Astrocyte of the spinal cord (primary cell): ENCODE measurements at places on chromosomes 4 and X.

- DNase-seq = no peak
These were observed 159.9 kb upstream of the SLIT2 start for GRCh38 chr4:20091781-20092180.

GRCh38 chr4:78845472-78845871 lies 69.3 kb downstream of the BMP2K start:
- DNase-seq = no peak

GRCh38 chr4:157824021-157824420 lies 348.8 kb downstream of the GASK1B start:
- no peak for DNase-seq

GRCh38 chr4:40255393-40256281 lies 58.8 kb downstream of the RHOH start:
- DNase-seq = peak; percentile 98

GRCh38 chr4:54225598-54226403 lies 3.3 kb upstream of the PDGFRA start:
- DNase-seq = peak; percentile 16

- no peak for DNase-seq
These were observed 510.1 kb downstream of the GALNTL6 start for GRCh38 chr4:172323288-172323687.

GRCh38 chr4:157787618-157788017 lies 385.2 kb downstream of the GASK1B start:
- DNase-seq = no peak

GRCh38 chrX:3141031-3141430 lies 99.8 kb downstream of the ARSF start:
- peak; percentile 29 for DNase-seq

- DNase-seq = peak; percentile 9
These were observed 420.9 kb upstream of the INTU start for GRCh38 chr4:127211650-127212560.

GRCh38 chr4:186236126-186236525 lies 8.8 kb downstream of the KLKB1 start:
- DNase-seq = no peak

DNA sequence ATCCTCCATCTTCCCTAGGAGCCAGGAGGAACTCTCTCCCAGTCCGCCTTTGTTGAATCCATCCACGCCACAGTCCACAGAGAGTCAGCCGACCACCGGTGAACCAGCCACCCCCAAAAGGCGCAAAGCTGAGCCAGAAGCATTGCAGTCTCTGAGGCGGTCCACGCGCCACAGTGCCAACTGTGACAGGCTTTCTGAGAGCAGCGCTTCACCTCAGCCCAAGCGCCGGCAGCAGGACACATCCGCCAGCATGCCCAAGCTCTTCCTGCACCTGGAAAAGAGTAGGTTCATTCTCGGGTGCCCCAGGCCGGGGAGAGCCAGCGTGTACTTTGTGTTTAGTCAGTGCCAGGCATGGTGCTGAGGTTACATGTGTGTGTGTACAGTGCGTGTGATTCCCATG lies 7.4 kb downstream of the MSL3 start:
- DNase-seq = no peak

DNA sequence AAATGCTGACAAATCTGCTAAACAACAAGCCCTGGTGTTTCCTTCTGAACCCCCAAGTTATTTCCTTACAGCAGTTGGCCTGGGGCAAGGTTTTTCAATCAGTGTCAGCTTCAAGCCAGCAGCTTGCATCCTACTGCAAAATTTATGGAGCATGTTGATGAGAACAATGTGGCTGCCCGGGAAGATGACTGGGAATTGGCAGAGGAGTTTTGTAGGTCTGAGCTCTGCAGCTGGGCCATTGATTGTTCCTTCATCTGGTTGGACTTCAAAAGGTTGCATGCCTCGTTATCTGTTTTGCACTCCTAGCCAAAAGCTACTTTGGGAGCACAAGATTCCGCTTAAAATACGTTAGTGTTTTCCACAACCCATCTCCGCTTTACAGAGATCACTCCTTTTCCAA lies 1030.3 kb upstream of the LCORL start:
- no peak for DNase-seq

DNA sequence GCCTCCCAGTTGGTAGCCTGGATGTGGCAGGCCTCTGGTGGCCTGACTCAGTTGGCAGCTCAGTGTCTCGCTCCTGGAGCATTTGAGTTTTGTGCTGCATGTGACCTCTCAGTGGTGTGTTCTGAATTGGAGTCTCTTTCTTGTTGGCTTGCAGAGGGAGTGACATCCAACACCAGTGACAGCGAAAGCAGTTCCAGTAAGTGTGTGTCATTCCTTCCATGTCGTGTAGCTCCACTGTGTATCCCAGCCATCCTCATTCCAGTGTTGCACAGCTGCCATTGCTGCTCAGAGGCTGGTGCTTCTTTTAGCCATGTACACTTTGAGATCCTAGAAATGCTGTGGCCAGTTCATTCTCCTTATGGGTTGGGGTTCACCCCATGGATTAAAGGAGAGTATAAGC lies 52.4 kb downstream of the DLG3 start:
- no peak for DNase-seq

- no peak for DNase-seq
These were observed 99.6 kb upstream of the PTCHD1 start for GRCh38 chrX:23235051-23235450.

DNA sequence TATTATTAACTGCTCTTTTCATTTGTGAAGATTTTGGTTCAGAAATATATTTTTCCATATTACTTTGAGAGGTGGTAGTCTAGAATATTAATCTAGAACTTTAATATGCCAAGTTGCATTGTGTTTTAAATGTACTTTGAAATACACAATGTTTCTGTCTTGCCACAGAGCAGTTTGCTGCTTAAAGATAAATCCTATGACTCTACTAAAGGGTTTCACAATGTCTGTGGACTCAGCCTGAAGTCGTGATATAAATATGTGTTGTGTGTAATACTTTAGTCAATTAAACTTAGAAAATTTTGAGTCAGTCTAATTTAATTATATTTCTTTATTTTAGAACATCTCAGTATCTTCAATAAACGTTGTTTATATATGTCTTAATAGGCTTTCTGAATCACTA lies 1771.7 kb upstream of the PCDH7 start:
- no peak for DNase-seq

DNA sequence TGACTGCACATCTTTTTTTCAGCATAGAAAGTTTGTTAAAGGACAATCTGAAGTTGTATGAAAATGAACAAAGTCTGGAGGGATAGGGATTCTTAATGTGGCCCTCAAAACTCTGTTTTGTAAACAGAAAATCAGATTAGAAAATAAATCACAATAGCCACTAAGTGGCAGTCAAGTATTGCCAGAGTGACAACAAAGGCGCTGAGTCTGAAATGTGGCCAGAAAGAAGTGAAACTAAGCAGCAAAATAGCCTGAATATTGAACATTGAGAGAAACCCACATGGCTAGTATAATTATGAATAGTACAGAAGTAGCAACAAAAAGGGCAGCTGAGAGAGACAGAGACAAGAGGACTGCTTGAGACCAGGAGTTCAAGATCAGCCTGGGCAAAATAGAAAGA lies 81.1 kb upstream of the CT45A1 start:
- DNase-seq = no peak

- no peak for DNase-seq
These were observed 4.8 kb downstream of the ANXA10 start for GRCh38 chr4:168097161-168097560.

- no peak for DNase-seq
These were observed 221.9 kb downstream of the LHFPL1 start for GRCh38 chrX:112457788-112458187.

DNA sequence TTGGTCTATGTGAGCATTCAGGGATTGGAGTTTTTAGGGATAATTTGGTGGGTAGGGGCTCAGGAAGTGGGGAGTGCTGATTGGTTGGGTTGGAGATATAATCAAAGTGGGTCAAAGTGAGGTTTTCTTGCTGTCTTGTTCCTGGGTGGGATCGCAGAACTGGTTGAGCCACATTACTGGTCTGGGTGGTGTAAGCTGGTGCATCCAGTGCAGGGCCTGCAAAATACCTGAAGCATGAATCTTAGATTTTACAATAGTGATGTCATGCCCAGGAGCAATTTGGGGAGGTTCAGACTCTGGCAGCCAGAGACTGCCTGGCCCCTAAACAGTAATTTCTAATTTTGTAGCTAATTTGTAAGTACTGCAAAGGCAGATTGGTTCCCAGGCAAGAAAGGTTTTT lies 665.6 kb upstream of the PRKX start:
- DNase-seq = no peak

DNA sequence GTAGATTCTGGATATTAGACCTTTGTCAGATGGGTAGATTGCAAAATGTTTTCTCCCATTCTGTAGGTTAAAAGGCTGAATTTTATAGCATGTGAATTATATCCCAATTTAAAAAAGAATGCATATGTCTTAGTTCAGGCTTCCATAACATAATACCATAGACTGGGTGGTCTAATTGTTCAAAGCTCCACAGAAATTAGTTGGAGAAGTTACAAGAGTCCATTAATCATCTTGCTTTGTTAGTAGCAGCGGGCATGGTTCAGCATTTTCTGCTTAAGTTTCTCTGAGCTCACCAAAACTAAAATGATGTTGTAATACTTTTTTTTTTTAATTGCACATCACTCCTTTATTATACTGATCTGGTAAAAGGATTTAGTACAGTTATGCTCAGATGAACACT lies 1.8 kb downstream of the PGAM4 start:
- no peak for DNase-seq

DNA sequence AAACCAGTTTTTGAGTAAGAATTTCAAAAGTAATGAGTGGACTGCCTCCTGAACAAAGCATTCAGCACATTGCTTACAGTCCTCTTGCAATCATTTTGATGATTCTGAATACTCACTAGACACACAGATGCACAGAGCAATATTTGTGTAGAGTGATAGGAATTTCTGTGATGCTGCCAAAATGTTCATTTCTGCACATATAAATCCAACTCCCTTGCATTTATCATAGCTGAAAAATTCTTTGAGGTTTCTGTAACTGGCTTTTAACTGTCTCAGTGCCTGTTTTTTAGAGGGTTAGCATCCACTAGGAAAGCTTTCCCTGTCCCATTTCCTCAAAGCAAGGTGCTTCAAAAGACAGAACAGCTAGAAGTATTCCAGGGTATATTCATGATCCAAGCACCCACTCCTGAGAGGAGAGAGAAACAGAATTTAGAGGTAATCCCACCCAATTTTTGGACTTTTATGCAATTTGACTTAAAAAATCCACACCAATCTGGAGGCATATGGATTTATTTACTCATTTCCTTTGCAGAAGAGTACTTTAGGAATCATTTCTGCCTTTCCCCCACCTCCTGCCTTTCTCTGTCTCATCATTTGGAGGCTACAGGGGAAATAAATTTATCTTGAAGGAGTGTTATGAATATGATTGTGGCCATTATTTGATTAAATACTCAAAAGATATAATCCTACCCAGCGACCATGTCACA lies 234.5 kb upstream of the SLIT2 start:
- peak; percentile 66 for DNase-seq

- peak; percentile 79 for DNase-seq
These were observed 15.0 kb upstream of the STS start for GRCh38 chrX:7132335-7133049.

DNA sequence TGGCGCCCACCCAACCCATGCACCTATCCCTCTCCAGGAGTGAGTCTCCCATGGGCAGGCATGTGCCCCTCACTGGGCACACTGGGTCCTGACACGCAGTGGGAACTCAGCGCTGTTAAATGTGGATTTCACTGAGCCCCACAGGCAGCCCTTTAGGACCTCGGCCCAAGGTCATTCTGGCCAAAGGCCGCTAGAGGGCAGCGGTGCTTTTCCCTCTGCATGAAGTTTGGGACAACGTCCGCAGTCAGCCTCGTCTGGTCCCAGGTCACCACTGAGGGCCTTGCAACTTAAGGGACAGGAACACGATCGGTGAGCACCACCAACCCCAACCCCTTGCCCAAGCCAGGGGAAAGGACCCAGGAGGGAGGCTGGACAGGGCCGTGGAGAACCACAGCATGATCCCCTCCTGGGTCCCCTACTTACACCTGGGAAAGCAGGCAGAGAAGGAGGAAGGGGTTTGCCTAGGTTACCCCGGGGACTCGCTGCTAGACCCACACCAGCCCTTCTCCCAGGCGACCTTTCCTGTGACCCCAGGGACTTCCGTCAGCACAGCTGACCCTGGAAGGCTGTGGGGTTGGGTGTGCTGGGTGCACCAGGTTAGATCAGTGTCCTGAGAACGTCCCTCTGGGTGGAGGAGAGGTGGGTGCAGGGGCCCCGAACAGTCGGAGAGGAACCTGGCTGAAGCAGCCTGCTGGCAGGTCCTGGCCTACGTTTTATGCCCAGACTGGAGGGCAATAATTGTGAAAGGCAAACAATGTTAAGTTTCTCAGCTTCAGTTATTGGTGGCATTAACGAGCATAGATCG lies 24.0 kb downstream of the CYTL1 start:
- peak; percentile 53 for DNase-seq

DNA sequence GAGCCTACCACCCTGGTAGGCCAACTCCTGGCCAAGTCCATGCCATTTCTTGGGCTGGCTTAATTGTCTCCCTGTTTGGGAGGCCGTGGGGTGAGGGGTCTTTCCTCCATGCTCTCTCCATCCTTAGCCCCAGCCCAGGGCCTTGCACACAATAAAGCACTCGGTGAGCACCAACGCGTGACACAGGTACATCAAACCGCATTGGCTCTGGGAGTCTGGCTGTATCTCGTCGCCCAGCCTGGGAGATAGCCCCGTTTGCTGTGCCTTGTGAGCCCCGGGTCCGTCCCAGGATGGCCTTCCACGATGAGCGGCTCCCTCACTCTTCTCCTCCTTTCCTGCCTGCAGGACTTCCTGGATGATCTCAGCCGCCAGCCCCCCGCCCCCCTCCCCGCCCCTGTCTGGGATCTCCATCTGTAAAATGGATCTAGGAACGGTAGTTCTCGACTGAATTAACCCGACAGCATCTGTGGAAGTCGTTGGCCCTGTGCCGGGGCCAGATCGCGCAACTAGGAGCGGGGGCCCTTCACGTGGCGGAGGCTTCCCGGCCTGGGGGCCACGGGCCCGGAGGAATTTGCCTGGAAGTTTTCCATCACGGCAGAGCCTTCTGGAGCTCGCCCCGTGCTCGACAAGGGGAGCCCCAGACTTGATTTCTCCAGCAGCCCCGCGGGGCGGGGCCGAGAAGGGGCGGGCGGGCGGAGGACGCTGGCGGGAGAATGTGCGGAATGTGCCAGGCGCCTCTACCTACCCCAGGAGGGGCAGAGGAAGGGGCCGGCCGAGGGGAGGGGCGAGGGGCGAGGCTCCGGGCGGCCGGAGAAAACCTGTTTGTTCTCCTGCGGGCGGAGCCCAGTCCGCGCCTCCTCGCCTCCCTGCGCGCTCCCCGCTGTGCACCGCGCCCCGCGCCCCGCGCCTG lies at the start of gene ZNF185:
TSS of gene ZNF185 (plus strand) at position 846 of the 910 bp plus-strand sequence. CDS start 16,423 bp downstream, outside the sequence.
- DNase-seq = peak; percentile 40

DNA sequence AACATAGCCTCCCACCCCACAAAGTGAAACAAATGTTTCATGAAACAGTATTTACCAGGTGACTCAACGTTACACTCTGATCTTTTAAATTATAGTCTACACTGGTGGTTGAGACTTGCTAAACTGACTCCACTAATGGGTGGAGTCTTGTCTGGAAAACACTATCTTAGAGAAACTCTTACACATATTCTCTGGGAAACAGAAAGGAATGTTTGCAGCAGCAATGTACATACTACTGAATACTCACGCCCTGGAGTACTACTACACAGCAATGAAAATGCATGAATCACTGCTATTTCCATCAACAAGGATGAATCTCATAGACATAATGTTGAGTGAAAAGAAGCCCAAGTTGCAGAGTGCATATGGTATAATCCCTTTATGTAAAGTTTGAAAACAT lies 208.5 kb upstream of the IGFBP7 start:
- no peak for DNase-seq
